ENCODE measurements at places on chromosomes 12 and 14. TPM values are rescaled to one million over a fixed set of nuclear protein-coding genes. Genes with fewer than 3 reads are reported as not detected.

DNA sequence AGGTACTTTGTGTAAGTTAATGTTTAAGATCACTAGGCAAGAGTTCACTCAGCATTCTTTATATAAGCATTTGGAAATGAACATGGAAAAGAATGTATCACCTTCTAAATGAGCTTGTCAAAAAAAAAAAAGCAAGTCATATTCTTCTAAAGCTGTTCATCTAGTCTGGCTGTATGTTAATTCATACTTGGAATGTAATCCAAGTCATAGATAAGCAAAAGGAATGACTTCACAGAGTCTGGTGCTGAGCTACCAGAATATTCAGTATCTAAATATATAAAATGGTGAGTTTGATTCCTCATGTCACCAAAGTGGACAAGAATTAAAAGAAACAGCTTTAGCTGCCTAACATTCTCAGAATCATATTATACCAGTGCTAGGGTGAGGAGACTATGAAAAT, 4.9 kb downstream of the OR6C4 start:
- DNase-seq = no peak

DNA sequence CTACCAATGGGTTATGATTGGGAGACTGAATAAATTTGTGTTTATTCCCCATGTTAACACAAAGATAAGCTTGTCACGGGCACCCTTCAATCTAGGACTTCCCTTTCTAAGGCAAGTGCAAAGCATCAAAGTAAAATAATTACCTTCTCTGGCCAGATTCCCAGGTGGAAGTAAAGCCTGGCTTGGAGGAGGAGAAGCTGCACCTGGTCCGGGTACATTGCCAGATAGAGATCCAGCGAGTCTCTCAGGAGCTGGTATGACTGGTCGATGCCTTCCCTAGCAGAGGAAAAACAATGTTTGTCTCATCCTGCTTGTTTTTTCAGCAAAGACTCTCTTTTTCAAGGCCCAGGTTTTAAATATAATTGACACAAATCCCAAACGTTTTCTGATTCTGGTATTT, 24.9 kb downstream of the FBXO21 start:
- DNase-seq = no peak

DNA sequence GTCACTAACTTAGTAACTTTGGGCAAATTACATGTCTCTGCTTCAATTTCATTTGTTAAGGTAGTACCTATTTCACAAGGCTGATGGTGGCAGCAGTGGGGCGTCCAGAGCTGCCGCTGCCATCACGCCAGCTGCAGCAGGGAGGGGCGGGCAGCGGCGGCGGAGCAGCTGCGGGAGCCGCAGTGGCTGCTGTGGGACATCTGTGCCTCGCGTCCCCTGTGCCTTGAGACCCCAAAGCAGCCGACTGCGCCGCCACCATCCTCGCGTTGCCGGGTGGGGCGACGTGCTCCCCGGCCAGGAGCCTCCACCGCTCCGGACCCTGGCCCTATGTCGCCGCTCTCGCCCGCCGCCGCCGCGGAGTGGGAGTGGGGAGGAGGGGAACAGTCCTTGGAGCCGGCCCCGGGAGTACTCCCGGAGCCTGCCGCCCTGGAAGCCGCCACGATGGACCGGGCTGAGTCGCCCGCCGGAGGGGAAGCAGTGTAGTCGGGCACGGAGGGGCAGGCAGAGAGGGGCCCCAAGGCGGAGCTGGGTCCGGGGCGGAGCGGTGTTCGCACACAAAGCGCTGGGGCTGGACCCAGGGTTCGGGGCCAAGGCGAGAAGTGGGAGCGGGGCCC, 51.4 kb downstream of the A2M start:
- peak; percentile 24 for DNase-seq

- DNase-seq = no peak
Observed at GRCh38 chr14:100332797-100333196, 9.7 kb downstream of the SLC25A47 start.

- DNase-seq = peak; percentile 54
Observed at GRCh38 chr14:74647678-74648461, 35.8 kb upstream of the LTBP2 start.

Gene HCAR2
- total RNA-seq = 11.8 TPM

DNA sequence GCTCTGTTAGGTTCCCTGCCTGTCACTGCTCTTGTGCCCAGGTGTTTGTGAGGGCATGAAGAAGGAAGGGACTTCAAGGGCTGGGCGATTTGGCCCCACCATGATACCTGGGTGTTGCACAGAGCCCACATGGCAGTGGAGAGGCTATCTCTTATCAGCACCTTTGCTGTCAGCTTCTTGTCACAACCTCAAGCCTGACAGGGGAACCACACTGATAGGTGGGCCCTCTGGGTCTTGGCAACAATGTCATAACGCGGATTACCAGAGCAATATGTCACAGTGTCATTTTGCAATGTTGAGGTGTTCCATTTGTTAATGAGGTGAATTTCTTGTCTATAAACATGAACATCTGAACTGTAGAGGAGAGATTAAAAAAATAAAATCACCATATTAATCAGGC, 22.9 kb upstream of the CACNA1C start:
- DNase-seq = no peak

DNA sequence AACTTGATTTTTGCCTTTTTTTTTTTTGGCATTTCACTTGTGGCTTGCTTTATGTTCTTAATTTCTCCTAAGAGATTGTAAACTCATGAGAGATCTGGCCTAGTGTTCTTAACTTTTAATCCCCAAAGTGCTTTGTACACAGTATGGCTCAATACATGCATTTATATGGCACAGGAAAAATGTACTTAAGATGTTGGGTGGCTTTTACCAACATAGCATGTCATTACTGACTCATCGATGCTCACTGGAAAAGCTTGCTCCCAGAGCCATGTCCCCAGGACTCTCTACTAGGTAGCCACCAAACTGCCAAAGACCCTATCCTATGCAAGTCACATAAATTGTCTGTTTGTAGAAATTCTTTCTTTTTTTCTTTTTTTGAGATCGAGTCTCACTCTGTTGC, 13.1 kb upstream of the SMCO3 start:
- no peak for DNase-seq

GRCh38 chr12:65313719-65314317, 35.3 kb downstream of the MSRB3 start:
- DNase-seq = peak; percentile 23

Gene ERP27
- total RNA-seq = 1.9 TPM

DNA sequence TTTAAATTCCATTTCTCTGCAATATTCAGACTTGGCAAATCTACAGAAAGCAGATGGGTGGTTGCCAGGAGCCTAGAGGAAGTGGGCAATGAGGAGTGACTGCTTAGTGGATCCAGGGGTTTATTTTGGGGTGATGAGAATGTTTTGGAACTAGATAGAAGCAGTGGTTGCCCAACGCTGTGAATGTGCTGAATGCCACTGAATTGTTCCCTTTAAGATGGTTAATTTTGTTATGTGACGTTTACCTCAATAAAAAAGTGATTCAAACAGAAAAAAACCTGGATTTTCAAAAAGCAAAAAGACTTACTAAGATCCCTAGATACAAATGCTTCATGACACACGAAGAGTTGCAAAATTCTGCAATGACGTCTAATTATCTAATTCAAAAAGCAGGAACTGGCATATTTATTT, 34.2 kb downstream of the DAO start:
- no peak for DNase-seq

GRCh38 chr14:85566603-85567002, 36.7 kb downstream of the FLRT2 start:
- DNase-seq = no peak

Gene KRT72
- 12.0 TPM for total RNA-seq

DNA sequence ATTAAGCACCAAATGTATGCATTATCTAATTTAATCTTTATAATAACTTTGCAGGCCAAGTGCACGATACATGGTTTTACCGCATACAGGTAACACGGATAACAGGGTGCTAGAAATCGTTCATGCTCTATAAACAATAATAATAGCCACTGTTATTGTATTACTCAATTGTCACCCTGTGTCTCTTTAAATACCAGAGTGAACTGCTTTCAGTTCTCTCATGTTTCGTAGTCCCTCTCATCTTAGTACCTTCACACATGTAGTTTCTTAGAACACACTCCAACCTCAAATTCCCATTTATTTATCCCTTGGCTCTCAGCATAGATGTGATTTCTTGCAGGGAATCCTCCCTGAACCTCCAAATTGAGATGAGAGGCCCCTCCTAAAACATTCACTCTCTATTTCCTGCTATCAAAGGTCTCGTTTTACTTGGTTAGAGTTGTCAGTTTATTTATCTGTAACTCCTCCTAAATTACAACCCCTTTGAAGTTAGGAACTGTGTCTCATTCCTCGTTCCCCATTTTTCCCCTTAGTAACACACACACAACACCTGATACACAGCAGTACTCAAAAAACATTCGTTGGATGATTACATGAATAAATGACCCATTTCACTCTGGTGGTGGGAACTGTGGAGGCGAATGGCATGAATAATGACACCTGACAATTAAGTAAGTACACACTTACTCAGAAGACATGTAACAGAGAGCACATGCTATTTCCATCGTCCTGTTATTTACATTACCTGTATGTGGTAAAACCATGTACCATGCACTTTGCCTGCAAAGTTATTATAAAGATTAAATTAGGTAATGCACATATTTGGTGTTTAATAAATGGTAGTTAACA, 134.6 kb downstream of the BTG1 start:
- DNase-seq = no peak

DNA sequence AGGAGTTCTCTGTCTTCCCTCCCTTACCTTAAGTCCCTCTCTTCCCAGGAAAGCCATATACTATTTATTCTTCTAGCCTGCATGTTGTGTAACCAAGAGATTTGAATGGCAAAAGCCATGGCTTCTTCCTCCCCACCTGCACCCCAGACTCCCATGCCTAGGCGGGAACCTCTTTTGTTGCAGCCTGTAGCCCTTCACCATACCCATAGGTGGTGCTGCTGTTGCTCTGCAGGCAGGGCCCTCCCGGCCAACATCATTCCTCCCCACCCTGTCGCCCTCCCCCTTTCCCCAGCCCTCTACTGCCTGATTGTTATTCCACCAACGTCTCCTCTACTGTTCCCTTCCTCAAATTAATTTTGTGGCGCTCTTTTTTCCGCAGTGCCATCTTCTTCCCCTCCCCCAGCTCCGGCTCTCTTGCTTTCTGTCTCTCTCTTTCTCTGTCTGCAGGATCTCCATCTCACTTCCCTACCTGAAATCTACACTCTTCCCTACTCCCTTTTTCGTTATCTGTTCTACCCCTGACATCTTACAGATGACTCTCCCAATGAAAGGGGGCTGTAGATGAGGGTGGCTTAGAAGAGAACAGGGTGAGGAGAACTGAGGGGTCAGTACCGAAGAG, 13.8 kb downstream of the NGDN start:
- DNase-seq = no peak

- no peak for DNase-seq
Observed at GRCh38 chr14:89298056-89298834, 118.8 kb downstream of the FOXN3 start.

- DNase-seq = no peak
Observed at GRCh38 chr12:103505371-103506236, 9.8 kb upstream of the C12orf42 start.
